ENCODE measurements at places on chromosomes 12 and 14.

GRCh38 chr14:33738491-33738890 is 212.4 kb downstream of the EGLN3 start:
- H3K27ac ChIP-seq = no peak overlapping the region
- H3K4me3 ChIP-seq = no peak overlapping the region
- DNase-seq = no peak
- H3K36me3 ChIP-seq = no peaks in the 10 kb centered on the region
- H3K27me3 ChIP-seq = no peaks in the 10 kb centered on the region

GRCh38 chr12:112408621-112409020 is 784 bp downstream of the RPL6 start:
- H3K27ac ChIP-seq = peak overlapping the region; percentile 100
- no peaks in the 10 kb centered on the region for H3K27me3 ChIP-seq
- DNase-seq = no peak
- peaks cover 47% of the 10 kb centered on the region for H3K36me3 ChIP-seq
- H3K4me1 ChIP-seq = peaks cover 28% of the 10 kb centered on the region

DNA sequence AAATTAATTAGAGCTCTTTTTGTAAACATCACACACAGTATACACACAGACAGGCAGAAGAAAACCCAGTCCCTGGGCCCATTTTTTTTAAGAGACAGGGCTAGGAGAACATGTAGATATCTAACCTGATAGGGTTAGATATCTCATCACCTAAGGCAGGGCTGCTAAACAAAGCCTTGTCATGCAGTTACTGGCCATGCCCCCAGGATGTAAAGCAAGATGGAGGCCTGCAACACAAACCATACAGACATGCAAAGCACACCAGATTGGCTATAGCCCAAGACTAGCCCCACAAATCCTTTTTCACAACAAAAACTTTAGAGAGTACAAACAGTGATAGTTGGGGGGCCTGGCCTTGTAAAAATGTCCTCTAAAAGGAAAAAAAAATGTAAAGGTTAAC is 20.5 kb downstream of the CLEC2A start:
- H3K4me1 ChIP-seq = peaks cover 15% of the 10 kb centered on the region
- H3K27me3 ChIP-seq = peaks cover 8% of the 10 kb centered on the region
- H3K27ac ChIP-seq = no peak overlapping the region

- no peaks in the 10 kb centered on the region for H3K4me1 ChIP-seq
- H3K27me3 ChIP-seq = no peaks in the 10 kb centered on the region
- no peak overlapping the region for H3K4me3 ChIP-seq
- no peaks in the 10 kb centered on the region for H3K36me3 ChIP-seq
- H3K27ac ChIP-seq = no peak overlapping the region
These were observed 335.2 kb downstream of the CEP128 start for GRCh38 chr14:80606347-80606772.

GRCh38 chr12:3520168-3520567 is 29.2 kb downstream of the PRMT8 start:
- H3K27me3 ChIP-seq = peaks cover 10% of the 10 kb centered on the region
- DNase-seq = no peak
- H3K36me3 ChIP-seq = no peaks in the 10 kb centered on the region
- no peak overlapping the region for H3K27ac ChIP-seq
- no peak overlapping the region for H3K4me3 ChIP-seq

DNA sequence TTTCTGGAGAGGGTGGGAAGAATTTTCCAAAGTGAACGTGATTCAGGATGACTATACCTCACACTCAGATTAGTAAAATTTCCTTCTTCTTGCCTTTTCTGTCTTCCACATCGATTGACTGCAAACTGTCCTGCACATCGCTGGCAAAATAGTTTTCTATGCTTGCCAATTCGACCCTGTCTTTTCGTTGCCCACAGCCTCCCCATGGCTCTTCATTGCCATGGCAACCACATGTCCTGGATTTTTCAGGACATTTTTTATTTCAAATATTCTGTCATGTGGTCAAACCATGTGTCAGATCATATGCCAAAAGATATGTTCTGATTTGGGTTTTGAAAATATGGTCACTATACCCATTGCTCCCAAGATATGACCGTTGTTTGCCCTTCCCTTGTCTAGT is 46.9 kb upstream of the OTX2 start:
- no peak for DNase-seq
- no peak overlapping the region for H3K27ac ChIP-seq
- H3K4me1 ChIP-seq = no peaks in the 10 kb centered on the region
- H3K4me3 ChIP-seq = no peak overlapping the region
- H3K36me3 ChIP-seq = no peaks in the 10 kb centered on the region

DNA sequence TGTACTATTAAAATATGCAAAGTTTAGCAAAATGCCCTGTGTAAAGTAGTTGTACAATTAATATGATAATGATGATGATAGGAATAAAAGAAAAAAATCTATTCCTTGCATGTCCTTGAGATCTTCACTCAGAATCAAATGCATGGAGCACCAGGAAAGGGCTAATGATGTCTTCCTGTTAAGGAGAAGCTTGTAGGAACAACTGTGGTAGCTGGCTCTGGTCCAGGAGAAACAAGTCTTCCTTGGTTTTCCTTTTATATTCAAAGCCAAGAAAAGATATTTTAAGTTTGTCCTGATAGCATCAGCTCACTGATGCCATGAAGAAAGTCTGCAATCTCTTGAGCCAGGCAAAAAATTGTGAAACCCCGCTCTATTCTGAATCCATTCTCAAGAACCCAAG is 138.9 kb downstream of the PIK3C2G start:
- DNase-seq = no peak
- no peak overlapping the region for H3K4me3 ChIP-seq
- no peaks in the 10 kb centered on the region for H3K4me1 ChIP-seq
- no peak overlapping the region for H3K27ac ChIP-seq
- no peaks in the 10 kb centered on the region for H3K36me3 ChIP-seq

GRCh38 chr12:3740480-3741231 is 12.3 kb downstream of the CRACR2A start:
- H3K36me3 ChIP-seq = peaks cover 45% of the 10 kb centered on the region
- DNase-seq = no peak
- no peak overlapping the region for H3K27ac ChIP-seq
- no peaks in the 10 kb centered on the region for H3K27me3 ChIP-seq
- H3K4me3 ChIP-seq = no peak overlapping the region

GRCh38 chr12:97404543-97404942 is 58.1 kb upstream of the RMST start:
- no peak for DNase-seq
- H3K4me1 ChIP-seq = no peaks in the 10 kb centered on the region
- H3K27ac ChIP-seq = no peak overlapping the region
- H3K36me3 ChIP-seq = no peaks in the 10 kb centered on the region
- no peak overlapping the region for H3K4me3 ChIP-seq

- H3K27ac ChIP-seq = no peak overlapping the region
- H3K4me3 ChIP-seq = no peak overlapping the region
- H3K36me3 ChIP-seq = peaks cover 6% of the 10 kb centered on the region
These were observed 55.3 kb downstream of the DERA start for GRCh38 chr12:15966426-15966825.

DNA sequence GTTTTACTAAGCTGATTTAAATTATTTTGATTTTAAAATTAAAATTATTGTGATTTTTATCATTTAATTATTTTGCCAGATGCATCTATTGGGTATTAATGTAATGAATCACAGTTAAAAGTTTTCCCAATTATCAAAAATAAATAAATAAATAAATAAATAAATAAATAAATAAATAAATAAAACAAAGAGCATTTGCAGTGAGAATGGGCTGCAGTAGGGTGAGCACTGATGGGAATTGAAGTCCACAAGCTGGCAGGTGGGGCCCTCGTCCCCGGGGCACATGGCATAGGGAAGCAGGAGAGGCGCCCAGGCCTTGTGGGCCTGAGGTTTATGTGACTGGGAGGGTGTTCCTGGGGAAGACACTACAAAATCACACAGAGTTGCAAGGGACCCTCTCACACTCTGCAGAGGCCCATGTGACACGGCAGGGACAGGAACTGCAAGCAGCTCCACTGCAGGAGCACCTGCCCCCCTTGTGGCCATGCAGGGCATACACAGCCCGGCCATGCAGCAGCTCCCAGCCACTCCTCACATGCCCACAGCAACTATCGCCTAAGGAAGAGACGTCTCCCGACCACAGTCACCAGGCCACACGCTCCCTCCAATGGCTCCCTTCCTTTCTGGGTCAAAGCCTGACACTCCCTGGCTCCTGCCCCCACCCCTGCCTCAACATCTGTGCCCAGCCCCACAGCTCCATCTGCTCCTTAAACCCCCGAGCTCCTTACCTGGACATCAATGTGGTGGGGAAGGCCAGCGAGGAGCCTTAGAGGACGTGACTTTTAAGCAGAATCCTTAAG is 256.3 kb upstream of the SFSWAP start:
- no peak overlapping the region for H3K4me3 ChIP-seq
- H3K4me1 ChIP-seq = no peaks in the 10 kb centered on the region
- no peak for DNase-seq
- no peak overlapping the region for H3K27ac ChIP-seq
- peaks cover 2% of the 10 kb centered on the region for H3K27me3 ChIP-seq

DNA sequence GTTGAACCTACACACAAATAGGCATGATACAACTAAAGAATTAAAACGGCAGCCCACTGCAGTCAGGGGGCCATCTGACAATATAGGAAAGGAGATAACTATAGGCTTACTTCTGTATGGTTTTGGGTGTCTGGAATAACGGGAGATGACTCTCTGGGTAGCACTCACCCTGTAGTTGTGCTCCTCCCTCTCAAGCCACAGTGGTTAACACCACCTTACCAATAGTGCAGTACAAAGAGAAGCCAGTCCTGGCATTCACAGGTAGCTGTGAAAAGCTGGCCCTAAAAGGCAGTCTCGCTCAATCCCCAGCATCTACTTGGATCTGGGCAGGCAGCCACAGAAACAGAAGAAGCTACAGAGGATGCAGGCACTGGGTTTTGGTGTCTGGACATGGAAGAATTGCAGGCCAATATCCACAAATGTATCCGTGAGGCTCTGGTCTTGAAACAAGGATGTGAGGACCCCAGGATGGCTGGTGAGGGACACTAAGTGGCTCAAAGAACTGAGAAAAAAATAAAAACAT is 93.0 kb downstream of the DPF3 start:
- no peak for DNase-seq
- no peaks in the 10 kb centered on the region for H3K27me3 ChIP-seq
- peak overlapping the region; percentile 12 for H3K4me3 ChIP-seq
- no peak overlapping the region for H3K27ac ChIP-seq
- H3K4me1 ChIP-seq = peaks cover 17% of the 10 kb centered on the region

DNA sequence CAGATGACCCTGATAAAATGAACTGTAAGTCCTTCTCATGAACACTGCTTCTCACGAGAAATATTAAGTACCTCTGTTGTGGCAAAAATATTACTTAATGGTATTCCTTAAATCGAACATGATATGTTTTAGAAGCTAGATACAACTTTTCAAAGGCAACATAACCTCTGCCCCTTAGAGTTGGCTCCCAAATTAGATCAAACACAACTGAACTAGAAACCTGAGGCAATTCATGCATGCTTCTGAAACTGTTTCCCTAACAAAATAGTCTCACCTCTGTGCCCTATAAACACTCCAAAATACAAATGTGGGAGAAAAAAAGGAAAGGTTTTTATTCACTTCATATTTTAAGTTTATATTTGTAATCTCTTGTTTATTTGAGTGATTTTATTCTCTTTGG is 121.6 kb downstream of the SLC16A7 start:
- H3K27me3 ChIP-seq = no peaks in the 10 kb centered on the region
- DNase-seq = no peak
- no peaks in the 10 kb centered on the region for H3K36me3 ChIP-seq
- no peaks in the 10 kb centered on the region for H3K4me1 ChIP-seq
- no peak overlapping the region for H3K27ac ChIP-seq

DNA sequence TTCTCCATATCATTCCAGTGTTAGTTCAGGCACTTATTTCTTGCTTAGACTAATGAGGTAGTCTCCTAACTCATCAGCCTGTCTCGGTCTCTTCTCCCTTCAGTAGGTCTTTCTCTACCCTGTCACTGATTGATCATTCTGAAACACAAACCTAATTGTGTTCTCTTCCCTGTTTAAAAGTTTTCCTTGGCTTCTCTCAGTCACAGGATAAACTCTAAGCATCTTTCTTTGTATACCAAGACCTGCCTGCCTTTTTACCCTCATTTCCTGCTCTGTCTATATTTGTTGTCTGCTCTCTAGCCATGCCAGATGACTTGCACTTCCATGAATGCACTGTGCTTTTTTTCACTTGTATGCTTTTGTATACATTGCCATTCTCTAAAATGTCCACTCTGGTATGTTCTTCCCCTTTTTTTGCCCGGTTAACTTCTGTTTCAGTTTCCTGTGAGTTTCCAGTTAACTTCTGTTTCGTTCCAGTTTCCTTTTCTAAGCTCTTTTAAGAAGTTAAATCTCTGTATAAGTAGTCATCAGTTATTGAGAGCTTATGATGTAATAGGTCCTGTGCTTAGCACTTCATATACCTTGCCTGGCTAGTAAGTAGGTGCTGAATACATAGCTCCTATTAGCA is 12.8 kb downstream of the DIP2B start:
- DNase-seq = no peak
- H3K4me3 ChIP-seq = no peak overlapping the region
- no peak overlapping the region for H3K27ac ChIP-seq
- H3K27me3 ChIP-seq = no peaks in the 10 kb centered on the region
- peaks cover 31% of the 10 kb centered on the region for H3K4me1 ChIP-seq

GRCh38 chr12:49111206-49111605 is 559 bp upstream of the LMBR1L start:
- peaks cover 37% of the 10 kb centered on the region for H3K4me1 ChIP-seq
- DNase-seq = no peak
- H3K36me3 ChIP-seq = peaks cover 2% of the 10 kb centered on the region
- peak overlapping the region; percentile 92 for H3K27ac ChIP-seq
- H3K27me3 ChIP-seq = no peaks in the 10 kb centered on the region

All from activated T-helper 1 cell treated with anti-CD3 and anti-CD28 coated beads, Interleukin-12 subunit alpha, Interleukin-12 subunit beta, Interleukin-2, Interleukin-4 antibody, amounts not matched to agents 30 ng/mL and 10 ng/mL and 1 ng/mL, durations not matched to agents 14 hours and 24 hours and 36 hours (primary cell).